ENCODE measurements at places on chromosomes 4 and X. TPM values are rescaled to one million over a fixed set of nuclear protein-coding genes. Genes with fewer than 3 reads are reported as not detected.

GRCh38 chr4:39698424-39699009, 581 bp downstream of the UBE2K start:
- DNase-seq: peak; percentile 54
- no peaks in the 10 kb centered on the region for H3K4me1 ChIP-seq
- H3K4me3 ChIP-seq: peak overlapping the region; percentile 74

NALF2 gene
- 0.26 TPM for total RNA-seq

FAM236C gene
- total RNA-seq: not detected

- peaks cover 9% of the 10 kb centered on the region for H3K4me1 ChIP-seq
- peak; percentile 84 for DNase-seq
- H3K27ac ChIP-seq: peak overlapping the region; percentile 53
- no peaks in the 10 kb centered on the region for H3K27me3 ChIP-seq
Measured at GRCh38 chr4:76208005-76208765, 5.4 kb downstream of the SCARB2 start.

SMPX gene
- total RNA-seq: 1.0 TPM

GRCh38 chrX:100625985-100626491, 10.6 kb downstream of the TSPAN6 start:
- H3K4me1 ChIP-seq: no peaks in the 10 kb centered on the region
- no peaks in the 10 kb centered on the region for H3K36me3 ChIP-seq
- no peaks in the 10 kb centered on the region for H3K27me3 ChIP-seq
- no peak overlapping the region for H3K4me3 ChIP-seq

- H3K36me3 ChIP-seq: no peaks in the 10 kb centered on the region
- no peaks in the 10 kb centered on the region for H3K27me3 ChIP-seq
- DNase-seq: no peak
- no peaks in the 10 kb centered on the region for H3K4me1 ChIP-seq
- H3K27ac ChIP-seq: no peak overlapping the region
Measured at GRCh38 chr4:67934628-67935027, 28.7 kb downstream of the TMPRSS11A start.

POLR2B gene
- 69.6 TPM for total RNA-seq

DNA sequence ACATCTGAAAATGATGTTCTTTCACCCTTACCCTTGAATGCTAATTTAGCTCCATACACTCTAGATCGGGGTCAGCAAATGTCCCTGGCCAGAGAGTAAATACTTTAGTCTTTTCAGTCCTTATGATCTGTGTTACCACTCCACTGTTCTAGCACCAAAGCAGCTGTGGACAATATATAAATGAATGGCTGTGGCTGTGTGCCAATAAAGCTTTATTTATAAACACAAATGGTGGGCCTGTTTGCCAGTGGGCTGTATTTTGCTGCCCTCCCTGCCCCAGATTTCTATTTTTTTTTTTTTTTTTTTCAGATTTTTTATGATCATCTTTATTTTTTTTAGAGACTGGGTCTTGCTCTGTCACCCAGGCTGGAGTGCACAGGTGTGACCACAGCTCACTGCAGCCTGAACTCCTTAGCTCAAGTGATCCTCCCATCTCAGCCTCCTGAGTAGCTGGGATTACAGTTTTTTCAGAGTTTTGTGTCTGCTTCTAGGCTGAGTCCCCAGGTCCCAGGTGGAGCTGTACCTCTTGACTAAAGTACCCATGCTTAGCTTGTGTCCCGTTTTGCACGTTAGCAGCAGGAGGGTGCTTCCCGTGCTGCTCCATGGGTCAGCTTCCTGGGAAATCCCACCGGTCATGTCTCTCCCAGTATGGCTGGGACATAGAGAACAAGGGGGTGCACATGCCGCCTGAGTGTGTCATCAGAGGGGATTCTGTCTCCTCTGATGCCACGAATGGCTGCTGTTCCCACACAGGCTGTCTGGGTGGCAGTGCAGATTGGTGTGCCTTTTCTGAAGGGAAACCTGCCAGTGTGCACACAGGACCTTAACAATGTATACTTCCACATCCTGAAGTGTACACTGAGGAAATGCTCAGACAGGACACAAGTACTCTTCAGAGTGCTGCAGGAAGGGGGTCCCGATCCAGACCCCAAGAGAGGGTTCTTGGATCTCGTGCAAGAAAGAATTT, 16.0 kb upstream of the GRPEL1 start:
- H3K27ac ChIP-seq: no peak overlapping the region
- no peaks in the 10 kb centered on the region for H3K4me1 ChIP-seq
- no peaks in the 10 kb centered on the region for H3K36me3 ChIP-seq
- no peaks in the 10 kb centered on the region for H3K27me3 ChIP-seq
- no peak for DNase-seq

ZNF185 gene
- 13.5 TPM for total RNA-seq

DNA sequence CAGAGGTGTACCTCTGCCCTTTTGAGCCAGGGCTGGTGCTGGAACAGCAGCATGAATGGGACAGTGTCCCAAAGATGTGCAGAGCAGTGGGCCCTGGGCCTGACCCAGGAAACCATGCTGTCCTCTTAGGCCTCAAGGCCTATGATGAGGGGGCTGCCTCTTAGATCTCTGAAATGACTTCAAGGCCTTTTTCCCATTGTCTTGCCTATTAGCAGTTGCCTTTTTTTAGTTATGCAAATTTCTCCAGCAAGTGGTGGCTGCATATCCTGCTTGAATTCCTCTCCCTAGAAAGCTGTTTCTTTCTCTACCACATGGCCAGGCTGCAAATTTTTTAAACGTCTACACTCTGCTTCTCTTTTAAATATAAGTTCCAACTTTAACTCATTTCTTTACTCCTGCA, 160.3 kb downstream of the CFAP299 start:
- no peaks in the 10 kb centered on the region for H3K27me3 ChIP-seq
- H3K27ac ChIP-seq: no peak overlapping the region
- DNase-seq: no peak
- H3K36me3 ChIP-seq: no peaks in the 10 kb centered on the region

DNA sequence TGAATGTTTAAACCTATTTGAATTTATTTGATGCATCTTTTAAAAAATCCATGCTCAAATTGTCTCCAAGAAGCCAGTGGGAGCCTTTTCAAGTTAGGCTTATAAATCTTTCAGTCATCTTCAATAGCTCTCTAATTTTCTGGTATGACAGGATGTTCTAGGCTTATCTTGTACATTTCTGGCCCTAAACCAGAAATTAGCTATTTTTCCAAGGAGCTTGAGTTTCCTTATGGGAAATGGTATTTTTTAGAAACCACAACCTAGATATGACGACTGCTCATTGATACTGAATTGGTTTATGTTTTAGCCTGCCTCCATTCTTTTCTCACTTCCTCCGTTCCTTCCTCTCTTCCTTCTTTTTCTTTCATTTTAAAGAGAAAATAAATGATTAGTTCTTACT, 172.3 kb downstream of the SPRY1 start:
- H3K4me3 ChIP-seq: no peak overlapping the region
- H3K4me1 ChIP-seq: no peaks in the 10 kb centered on the region
- H3K27me3 ChIP-seq: no peaks in the 10 kb centered on the region

CTAG1B gene
- total RNA-seq: not detected

DNA sequence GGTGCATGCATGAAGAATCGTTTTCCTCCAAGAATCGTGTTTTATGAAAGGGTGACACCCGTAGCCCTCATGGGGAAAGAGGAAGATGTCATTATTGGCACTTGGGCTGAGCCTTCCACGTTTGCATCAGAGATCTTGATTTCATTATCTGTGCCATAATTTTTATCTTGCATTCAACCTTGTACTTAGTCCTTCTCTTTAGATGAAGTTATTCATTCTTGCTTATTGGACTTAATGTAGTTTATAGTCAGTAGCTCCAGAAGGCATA, 66.8 kb downstream of the GAB1 start:
- peaks cover 25% of the 10 kb centered on the region for H3K4me1 ChIP-seq
- no peak overlapping the region for H3K27ac ChIP-seq
- no peaks in the 10 kb centered on the region for H3K27me3 ChIP-seq
- DNase-seq: no peak
- H3K4me3 ChIP-seq: no peak overlapping the region

SSX2 gene
- not detected for total RNA-seq

GRCh38 chrX:34300871-34301270, 168.8 kb upstream of the FAM47A start:
- H3K4me1 ChIP-seq: no peaks in the 10 kb centered on the region
- H3K36me3 ChIP-seq: no peaks in the 10 kb centered on the region
- H3K27me3 ChIP-seq: no peaks in the 10 kb centered on the region
- no peak overlapping the region for H3K4me3 ChIP-seq
- no peak overlapping the region for H3K27ac ChIP-seq
- DNase-seq: no peak

DNA sequence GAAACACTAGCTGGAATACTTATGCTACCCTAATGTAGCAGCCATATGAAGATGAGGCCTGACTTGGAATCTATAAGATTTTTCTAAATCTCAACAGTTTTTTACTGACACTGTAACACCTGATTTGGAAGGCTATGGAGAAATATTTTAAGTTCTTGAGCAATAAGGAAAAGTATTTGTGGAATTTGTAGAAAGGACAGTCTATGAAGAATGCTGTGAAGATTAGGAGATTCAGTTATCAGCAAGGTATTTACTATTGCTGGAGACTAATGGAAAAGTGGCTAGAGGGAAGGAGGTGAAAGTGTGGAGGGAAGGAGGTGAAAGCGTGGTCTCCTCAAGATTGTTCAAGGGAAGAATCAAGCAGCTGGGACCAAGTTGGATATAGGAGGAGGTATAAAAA, 190.0 kb upstream of the EMCN start:
- no peaks in the 10 kb centered on the region for H3K36me3 ChIP-seq
- no peak overlapping the region for H3K4me3 ChIP-seq
- no peak overlapping the region for H3K27ac ChIP-seq
- no peaks in the 10 kb centered on the region for H3K27me3 ChIP-seq

SLIT2 gene
- total RNA-seq: 31.3 TPM

DNA sequence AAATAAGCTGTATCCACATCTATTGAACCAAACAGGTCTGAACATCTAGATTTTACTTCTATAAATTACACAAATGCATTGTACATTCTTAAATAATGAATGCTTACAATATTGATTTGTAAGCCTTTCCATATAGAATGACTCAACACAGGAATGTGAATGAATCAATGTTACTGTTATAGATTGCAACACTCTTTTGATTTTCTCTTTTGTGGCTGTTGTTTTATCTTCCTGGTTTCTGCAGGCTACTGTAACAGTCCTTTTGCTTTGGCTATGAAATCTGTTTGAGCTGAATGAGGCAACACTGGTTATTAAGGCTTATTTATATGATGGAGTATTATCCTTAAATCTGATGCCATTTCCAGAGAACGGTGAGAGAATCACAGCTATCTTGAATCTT, 49.5 kb downstream of the GPR50 start:
- no peak overlapping the region for H3K27ac ChIP-seq
- H3K4me3 ChIP-seq: no peak overlapping the region
- DNase-seq: no peak
- no peaks in the 10 kb centered on the region for H3K27me3 ChIP-seq
- no peaks in the 10 kb centered on the region for H3K4me1 ChIP-seq

DNA sequence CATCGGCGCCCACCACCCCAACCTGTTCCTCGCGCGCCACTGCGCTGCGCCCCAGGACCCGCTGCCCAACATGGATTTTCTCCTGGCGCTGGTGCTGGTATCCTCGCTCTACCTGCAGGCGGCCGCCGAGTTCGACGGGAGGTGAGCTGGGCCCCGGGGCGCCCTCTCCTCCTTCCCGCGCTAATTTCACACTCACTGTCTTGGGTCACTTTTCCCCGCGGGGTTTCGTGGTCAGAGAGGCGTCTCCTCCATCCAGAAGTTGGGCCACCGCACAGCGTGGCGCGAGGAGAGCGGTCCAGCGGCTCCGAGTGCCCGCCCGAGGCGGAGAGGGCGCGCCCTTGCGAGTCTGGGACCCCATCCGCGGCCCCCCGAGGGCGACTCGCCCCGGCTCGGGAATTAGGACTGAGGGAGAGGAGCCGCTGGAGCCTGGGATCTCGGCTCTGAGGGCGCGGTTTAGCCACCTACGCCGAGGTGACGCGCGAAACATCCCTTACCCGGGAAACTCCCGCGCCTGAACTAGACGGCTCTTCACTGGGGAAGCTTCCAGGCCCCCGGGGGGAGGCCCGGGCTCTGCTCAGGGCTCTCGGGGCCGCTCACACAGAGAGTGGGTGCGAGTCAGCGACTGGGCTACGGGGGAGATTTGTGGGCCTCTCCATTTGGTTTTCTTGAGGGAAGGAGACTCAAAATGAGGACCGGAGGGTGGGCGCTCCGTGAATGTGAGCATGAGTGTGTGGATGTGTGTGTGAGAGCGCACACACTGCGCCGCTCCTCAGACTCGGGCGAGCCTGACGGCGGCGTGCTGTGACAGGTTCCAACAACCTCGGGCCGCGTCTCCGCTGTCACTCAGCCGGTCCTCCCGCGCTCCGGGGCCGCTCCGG, 551 bp downstream of the NPNT start:
- H3K27ac ChIP-seq: peak overlapping the region; percentile 46
- H3K27me3 ChIP-seq: no peaks in the 10 kb centered on the region
- H3K36me3 ChIP-seq: no peaks in the 10 kb centered on the region
- peak overlapping the region; percentile 58 for H3K4me3 ChIP-seq
- H3K4me1 ChIP-seq: peaks cover 2% of the 10 kb centered on the region

DNA sequence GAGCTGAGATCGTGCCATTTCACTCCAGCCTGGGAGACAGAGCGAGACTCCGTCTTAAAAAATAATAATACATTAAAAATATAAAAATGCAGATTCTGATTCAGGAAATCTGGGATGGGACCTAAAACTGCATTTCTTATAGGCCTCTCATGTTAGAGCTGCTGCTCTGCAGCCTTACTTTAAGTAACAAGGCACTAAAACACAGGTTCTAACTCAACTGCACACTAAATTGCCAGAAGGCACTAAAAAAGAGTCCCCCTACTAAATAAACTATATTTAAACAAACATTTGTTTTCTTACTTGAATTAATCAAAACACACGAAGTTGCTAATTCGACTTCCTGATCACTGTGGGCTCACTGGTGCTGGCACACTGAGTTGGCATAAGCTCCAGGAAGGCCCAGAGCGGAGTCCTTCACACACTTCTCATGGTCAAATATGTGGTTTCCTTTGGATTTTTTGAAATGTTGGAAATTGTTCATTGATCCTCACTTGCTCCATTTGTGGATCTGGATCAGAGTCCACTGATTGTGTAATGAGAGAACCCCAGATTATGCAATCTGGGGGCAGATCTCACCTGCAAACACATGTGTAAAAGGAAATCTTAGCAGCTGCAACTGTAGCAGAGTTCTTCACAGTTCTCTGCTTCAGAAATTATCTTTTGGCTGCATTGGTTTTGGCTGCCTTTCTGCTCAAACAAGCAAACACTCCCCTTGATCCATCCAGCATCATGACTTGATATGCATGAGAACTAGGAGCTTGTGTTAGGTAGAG, 59.3 kb downstream of the AFF1 start:
- H3K36me3 ChIP-seq: no peaks in the 10 kb centered on the region
- no peaks in the 10 kb centered on the region for H3K4me1 ChIP-seq
- no peak for DNase-seq
- no peaks in the 10 kb centered on the region for H3K27me3 ChIP-seq

MSANTD1 gene
- total RNA-seq: 1.9 TPM

GRCh38 chr4:41217374-41217773, 3.0 kb upstream of the APBB2 start:
- no peaks in the 10 kb centered on the region for H3K36me3 ChIP-seq
- H3K27ac ChIP-seq: no peak overlapping the region
- H3K27me3 ChIP-seq: no peaks in the 10 kb centered on the region

TNIP3 gene
- 0.19 TPM for total RNA-seq

NSUN7 gene
- 16.3 TPM for total RNA-seq

GRCh38 chrX:105017641-105018040, 202.9 kb downstream of the TEX13A start:
- H3K4me1 ChIP-seq: no peaks in the 10 kb centered on the region
- no peak for DNase-seq
- H3K36me3 ChIP-seq: no peaks in the 10 kb centered on the region
- H3K4me3 ChIP-seq: no peak overlapping the region
- no peak overlapping the region for H3K27ac ChIP-seq
- no peaks in the 10 kb centered on the region for H3K27me3 ChIP-seq
